ENCODE measurements at places on chromosomes 11 and 22.
A peak's percentile ranks its signal among the peaks of the same experiment; 100 is the strongest.

DNA sequence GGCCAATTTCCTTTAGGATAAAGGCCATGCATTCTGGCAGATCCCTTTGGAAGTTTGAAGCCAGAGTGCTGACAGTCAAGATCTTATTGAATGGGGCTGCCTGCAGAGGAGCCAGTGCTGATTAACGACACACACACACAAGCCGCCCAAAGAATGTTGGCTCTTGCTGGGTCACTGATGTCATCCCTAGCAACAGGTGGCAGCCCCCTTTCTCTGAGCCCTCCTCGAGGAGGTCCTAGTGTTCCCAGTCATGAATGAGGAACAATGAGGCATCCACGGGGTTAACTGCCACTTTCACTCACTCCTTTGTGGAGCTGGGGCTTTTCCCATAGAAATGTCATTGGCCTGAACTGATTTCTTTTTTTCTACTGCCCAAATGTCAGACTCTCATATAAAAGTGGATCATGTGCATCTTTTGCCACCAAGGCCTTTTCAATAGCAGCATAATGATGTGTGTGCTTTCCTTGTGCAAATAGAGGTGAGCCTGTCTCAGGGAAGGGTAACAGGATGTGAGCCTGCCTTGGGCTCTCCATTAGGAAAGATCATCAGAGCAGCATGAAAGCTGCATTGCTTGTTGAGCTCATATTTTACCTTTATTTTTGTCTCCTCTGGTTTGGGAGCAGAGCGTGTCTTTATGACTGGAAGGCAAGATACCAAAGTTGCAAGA is 301.8 kb upstream of the MTNR1B start:
- DNase-seq, result no peak

- no peak for DNase-seq
These were observed 30.2 kb downstream of the PPARA start for GRCh38 chr22:46180370-46181137.

DNA sequence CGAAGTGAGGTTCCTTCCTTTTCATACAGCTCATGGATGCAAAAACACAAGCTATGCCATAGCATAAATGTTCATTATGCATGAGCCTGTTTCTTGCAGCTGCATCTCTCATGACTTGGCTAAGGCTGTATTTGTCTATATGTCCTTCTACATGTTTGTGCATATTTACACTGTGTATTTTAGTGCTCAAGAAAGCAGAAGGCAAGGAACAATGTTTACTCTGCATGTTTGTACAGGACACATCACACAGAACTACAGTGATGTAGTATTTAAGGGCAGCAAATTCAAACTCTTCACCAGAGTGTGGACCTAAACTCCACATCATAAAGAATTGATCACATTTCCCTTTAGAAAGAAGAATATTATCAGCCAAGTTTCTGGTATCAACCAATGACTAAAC is 170.3 kb downstream of the CADM1 start:
- DNase-seq, result no peak

- peak; percentile 18 for DNase-seq
These were observed 3.3 kb downstream of the NPAT start for GRCh38 chr11:108218912-108219783.

- DNase-seq, result no peak
These were observed 4.3 kb downstream of the PIK3IP1 start for GRCh38 chr22:31287818-31288495.

- no peak for DNase-seq
These were observed 63.2 kb downstream of the OTOG start for GRCh38 chr11:17610085-17610894.

DNA sequence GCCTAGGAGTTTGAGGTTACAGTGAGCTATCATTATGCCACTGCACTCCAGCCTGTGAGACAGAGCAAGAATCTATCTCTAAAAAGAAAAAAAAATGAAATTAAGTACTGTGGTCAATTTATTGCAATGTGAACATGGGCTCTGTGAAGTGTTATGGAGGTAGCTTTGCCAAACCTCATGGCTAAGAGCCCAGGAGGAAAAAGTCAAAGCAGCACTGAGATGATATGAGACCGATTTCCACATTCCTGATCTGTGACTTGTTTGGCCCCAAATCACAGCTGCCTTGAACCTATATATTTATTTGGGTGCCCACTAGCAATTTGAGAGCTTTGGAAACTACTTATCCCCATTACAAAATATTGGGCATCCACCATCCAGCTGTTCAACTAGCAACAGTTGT is 29.8 kb upstream of the TMEM135 start:
- no peak for DNase-seq

- DNase-seq, result no peak
These were observed 7.6 kb upstream of the ALKBH3 start for GRCh38 chr11:43872995-43873394.

GRCh38 chr11:73528483-73529203 is 69.3 kb downstream of the FAM168A start:
- DNase-seq, result no peak

GRCh38 chr11:128575961-128576350 is 11.4 kb downstream of the ETS1 start:
- no peak for DNase-seq

DNA sequence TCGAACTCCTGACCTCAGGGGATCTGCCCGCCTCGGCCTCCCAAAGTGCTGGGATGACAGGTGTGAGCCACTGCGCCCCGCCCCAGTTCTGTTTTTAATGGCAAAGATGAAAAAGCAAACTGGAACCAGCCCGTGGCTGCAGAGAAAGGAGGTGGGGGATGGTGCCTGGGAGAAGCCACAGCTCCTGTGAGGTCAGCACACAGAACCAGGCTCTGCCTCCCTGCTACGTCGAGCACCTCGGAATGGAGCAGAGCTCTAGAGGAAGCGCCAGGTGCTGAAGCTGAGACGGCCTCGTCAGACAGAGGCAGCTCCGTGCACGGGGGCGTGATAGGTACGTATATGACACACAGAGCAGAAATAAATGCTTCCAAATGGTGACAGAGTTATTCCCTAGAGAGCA is 8.5 kb downstream of the DRD4 start:
- no peak for DNase-seq

GRCh38 chr22:21038405-21038804 is 6.0 kb upstream of the SLC7A4 start:
- no peak for DNase-seq

DNA sequence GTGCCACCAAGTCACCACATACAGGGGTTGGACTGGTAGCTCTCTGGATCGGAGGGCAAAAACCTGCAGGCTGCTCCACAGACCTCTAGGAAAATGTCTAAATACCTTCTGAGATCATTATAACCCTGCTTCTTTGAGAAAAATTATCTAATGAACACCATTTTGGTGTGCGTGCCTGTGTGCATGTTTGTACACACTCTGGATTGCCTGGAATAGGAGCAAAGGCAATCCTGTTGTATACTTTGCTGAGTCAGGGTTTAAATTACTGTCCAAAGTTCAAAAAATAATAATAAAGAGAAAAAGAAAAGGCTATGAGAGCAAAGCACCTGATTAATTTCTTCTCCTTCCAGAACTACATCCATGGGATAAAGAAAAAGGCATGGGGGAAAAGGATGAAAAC is 11.0 kb downstream of the JAML start:
- DNase-seq, result no peak

GRCh38 chr11:74749127-74749964 is 697 bp downstream of the RNF169 start:
- DNase-seq, result peak; percentile 52

DNA sequence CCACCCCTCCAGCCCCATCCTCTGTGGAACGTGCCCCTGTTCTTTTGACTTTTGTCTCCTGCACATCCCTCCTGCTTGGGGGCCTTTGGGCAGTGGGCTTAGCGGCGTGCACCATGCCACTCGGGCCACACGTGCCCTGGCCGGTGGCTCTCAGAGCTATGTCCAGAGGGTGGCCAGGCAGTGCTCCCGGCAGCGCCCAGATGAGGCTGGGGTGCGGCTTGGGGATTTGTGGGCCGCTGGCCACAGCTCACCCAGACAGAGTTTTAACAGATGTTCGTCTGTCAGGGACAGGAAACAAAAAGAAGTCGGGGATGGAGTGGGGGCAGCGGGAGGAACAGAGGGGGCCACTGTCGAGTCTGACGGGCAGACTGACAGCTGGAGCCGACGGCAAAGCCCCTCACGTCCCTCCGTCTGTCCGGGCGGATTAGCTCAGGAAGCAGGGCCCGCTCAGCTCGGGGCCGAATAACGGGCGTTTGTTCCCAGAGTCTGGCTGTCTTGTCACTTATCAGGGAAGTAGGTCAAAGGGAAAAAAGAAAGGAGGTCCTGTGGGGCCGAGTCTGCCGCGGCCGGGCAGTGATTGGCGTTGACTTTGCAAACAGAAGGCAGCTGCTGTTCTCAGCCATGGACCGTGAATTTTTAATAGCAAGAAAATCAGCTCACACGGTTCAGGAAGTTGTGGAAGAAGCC is 61.6 kb downstream of the LRP5 start:
- no peak for DNase-seq

DNA sequence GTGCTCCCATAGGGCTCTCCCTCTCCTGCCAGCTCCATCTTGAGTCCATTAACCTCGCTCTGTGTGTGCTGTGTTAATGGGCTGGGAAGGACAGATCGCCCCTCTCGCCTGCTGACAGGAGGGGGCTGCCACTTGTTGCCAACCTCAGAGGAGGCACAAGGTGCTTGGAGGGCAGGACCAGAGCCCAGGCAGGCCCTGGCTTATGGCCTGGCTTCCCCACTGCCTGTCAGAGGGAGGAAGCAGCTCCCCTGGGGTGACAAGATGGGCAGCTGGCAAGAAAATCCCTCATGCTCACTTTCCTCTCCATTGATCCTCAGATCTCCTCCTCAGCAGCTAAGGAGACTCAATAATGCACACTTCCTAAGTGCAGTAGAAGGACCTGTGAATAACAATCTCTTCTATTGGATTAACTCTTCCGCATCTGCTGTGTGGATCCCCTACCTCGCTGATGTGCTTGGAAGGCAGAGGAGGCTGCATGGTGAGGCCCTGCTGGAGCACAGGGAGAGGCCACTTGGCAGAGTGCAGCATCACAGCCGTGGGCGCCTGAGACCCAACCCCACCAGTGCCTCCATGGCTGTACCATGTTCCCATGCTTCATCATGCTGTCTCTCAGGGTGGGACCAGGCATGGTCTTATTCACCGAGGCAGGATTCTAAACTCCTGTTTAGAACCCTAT is 70.3 kb downstream of the TRIM29 start:
- DNase-seq, result no peak

GRCh38 chr22:17218341-17218740 is 894 bp downstream of the ADA2 start:
- DNase-seq, result no peak

GRCh38 chr11:117092951-117093590 is 5.2 kb downstream of the SIK3 start:
- no peak for DNase-seq

GRCh38 chr11:12581923-12582322 is 92.3 kb upstream of the TEAD1 start:
- DNase-seq, result no peak

- no peak for DNase-seq
These were observed 143.5 kb upstream of the B3GAT1 start for GRCh38 chr11:134555510-134555909.

- no peak for DNase-seq
These were observed 203.8 kb downstream of the CASP12 start for GRCh38 chr11:104694259-104695064.

- no peak for DNase-seq
These were observed 60.1 kb downstream of the TRIM44 start for GRCh38 chr11:35722641-35723040.

GRCh38 chr22:22936180-22936914 is 48.7 kb downstream of the IGLL5 start:
- DNase-seq, result no peak

Measured in CD4-positive, alpha-beta T cell treated with Interleukin-12 subunit alpha and Interleukin-12 subunit beta, for 1 hour (primary cell).